Bone marrow (tissue), 2 donors: ENCODE measurements at places on chromosomes 12 and 14.

- no peak for DNase-seq
Measured at GRCh38 chr12:131720921-131721320, 10.0 kb downstream of the SFSWAP start.

DNA sequence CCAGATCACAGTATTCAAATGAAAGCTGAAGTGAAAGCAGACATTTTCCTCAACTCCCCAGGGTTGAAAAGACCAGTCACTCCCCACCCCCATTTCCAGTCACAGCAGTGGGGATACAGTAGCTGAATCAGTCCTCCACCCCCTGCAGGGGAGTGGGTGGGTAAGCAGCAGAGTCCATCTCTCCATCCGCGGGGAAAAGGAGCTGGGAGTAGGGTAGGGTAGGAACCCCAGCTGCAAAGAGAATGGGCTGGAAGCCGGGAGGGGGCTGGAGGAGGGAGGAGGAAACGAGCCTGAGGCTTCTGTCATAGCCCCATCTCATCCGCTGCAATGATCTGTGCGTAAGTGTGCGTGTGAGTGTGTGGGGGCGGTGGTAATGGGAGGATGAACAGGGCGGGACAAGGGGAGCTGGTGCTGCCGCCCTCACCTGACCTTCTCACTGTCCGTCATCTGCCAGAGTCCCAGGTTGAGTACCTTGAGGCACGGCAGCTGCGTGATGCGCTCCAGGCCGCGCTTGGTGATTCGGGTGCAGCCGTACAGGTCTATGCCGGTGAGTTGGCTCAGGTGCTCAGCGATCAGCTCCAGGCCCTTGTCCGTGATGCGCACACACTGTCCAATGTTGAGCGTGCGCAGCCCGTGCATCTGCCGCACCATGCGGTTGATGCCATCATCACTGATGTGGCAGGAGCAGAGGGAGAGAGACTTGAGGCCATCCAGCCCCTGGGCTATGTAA lies 1.8 kb downstream of the FBXL14 start:
- DNase-seq, result no peak

GRCh38 chr12:125685915-125686314 lies 620.7 kb downstream of the AACS start:
- DNase-seq, result no peak

- no peak for DNase-seq
Measured at GRCh38 chr14:87264796-87265195, 728.2 kb downstream of the GALC start.

- DNase-seq, result no peak
Measured at GRCh38 chr12:132724506-132725241, 14.0 kb downstream of the PGAM5 start.

- DNase-seq, result no peak
Measured at GRCh38 chr12:79085106-79085682, 220.6 kb downstream of the SYT1 start.

- no peak for DNase-seq
Measured at GRCh38 chr14:50726372-50727107, 58.4 kb upstream of the SAV1 start.

DNA sequence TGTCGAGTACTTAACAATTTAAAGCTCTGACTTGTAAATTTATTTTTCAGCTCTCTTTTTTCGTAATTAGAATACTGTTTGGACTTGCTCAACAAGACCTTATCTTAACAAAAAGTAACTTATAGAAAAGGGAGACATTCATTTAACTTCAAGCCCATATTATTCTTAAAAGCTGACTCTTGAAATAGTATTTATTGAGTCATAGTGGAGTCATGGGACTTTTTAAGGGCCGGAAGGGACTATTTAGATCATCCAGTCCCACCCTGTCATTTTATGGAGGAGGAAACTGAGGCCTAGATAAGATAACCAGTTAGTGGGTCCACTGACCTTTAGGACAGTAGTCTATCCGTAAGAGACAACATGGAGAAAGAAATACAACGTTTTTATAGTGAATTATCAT lies 1.5 kb downstream of the RAP1B start:
- no peak for DNase-seq

DNA sequence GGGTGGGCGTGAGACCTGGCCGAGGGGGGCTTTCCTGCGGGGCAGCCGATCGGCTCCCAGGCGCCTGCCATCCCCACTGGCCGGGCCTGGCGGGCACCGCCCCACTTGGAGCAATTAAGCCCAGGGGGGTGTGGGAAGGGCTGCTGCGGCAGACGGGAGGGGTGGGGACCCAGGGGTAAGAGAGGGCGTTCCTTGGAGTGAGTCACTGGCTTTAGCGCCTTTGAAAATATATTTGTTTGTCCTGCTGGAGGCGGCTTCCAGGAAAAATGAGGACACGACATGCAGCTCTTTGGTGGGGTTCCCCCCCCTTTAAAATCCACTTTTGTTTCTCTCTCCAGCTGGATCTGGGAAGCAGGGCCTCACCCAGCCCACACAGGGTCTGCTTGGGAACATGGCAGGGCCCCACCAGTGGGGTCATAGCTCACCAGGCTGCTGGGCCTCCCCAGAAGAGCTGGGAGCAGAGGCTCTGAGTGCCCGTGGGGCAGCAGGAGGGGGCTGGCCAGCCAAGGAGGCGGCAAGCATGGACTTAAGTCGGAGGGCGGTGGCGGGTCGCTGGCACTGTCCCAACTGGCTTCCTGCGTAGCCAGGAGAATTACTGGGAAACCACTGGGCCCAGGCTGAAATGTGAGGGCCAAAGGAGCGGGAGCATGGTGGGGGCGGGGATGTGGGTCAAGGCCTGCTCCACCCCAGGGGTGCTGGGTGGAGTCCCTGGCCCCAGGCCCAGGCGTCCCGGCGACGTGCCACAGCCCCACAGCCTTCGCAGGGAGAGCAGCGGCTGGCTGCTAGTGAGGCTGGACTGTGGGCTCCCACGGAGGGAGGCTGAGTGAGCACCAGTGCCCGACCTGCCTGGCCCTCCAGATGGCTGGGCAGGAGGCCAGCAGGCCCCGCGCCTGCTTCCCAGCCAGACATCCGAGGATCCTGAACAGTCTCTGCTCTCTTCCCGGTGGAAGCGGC lies 128.0 kb downstream of the RFLNA start:
- DNase-seq, result no peak

- DNase-seq, result no peak
Measured at GRCh38 chr12:75917083-75917482, 114.5 kb downstream of the PHLDA1 start.

DNA sequence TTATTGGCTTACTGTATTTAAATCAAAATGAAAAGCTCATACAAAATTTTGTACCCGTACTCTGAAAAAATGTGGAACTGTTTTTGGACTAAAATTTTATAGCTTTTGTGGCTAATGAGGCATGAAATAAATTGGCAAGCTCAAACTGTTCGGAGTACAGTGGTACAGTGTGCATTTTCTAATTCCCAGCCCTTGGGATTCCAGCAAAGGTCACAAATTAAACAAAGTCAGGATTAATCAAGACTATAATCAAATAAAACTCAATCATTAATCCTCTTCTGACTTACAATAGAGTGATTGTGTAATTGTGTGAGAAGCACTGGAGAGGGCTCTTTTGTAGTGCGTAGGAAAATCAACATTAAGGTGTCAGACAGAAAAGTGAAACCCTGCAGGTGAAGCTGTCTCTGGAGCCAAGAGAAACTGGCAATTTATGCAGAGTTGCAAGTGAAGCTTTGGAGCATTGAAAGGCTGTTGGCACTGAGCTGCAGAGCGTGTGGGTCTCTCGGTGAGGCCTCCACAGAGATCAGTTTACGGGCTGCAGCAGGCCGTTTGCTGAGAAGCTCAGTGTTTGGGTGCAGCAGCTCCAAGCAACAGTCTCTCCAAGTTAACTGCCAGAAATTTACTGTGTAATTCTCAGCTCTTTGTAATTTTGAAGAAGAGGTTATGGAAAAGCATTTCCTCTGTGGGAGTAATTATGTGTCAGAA lies 275.9 kb downstream of the FBXL14 start:
- DNase-seq, result no peak

GRCh38 chr12:6269986-6270385 lies 40.5 kb upstream of the PLEKHG6 start:
- no peak for DNase-seq

DNA sequence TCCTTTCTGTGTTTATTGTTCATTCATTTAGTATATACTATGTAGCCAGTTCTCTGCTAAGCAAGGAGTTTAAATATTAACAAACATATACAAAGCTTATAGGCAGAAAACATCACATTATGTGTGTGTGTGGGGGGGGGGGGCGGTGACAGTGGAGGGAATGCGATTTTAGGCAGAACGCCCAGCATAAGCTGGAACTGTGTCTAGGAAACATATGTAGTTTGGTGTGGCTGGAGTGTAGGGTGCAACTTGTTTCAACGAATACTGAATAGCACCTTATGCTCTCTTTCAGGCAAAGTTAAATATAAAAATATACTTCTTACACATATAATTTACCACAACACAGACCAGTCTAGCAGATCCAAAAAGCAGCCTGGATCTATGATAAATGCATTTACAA lies 980.6 kb downstream of the SLC6A15 start:
- DNase-seq, result no peak

DNA sequence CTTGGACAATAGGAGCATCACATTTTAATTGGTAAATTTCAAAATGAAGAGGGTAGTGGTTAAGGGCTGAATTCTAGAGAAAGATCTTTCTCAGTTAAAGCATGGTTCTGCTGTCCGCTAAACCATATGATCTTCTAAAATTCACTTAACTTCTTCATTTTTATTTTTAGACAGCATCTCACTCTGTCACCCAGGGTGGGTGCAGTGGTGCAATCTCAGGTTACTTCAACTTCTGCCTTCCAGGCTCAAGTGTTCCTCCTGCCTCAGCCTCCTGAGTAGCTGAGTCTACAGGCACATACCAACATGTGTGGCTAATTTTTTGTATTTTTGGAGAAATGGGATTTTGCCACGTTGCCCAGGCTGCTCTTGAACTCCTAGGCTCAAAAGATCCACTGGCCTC lies 226.7 kb upstream of the ABCD2 start:
- DNase-seq, result no peak

DNA sequence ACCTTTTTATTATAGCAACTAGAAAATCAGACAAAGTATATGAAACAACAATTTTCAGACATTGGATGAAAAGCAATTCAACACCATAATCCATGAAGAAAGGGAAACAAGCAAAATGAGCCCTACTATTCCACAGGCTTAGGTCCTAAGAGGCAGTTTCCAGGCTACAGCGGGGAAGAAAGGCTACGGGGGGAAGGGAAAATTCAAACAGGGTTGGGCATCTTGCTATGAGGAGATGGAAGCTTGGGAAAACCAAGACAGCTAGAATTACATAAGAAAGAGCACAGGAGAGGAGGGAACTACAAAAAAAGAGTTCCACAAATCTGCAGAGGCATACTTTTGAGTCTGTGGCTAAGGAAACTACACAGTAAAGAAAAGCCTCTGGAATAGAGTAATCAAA lies 356.0 kb upstream of the CLEC14A start:
- DNase-seq, result no peak

- no peak for DNase-seq
Measured at GRCh38 chr12:49331380-49332222, 5.4 kb downstream of the C1QL4 start.

GRCh38 chr12:126936181-126936851 lies 1330.7 kb upstream of the TMEM132C start:
- no peak for DNase-seq

DNA sequence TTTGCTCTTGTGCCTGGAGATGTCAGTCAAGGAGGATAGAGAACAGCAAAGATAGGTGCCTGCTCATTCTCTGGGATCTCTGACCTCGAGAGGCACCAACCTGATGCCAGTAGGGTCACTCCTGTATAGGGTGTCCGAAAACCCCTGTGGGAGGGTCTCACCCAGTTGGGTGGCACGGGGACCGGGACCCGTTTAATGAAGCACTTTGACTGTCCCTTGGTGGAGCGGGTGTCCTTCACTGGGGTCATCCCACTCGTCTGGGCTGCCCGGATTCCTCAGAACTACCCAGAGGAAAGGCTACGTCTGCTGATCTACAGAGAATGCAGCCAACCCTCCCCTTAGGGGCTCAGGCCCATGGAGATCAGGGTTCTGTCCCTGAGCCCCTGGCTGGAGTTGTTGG lies 157.6 kb downstream of the CAPZA3 start:
- no peak for DNase-seq

DNA sequence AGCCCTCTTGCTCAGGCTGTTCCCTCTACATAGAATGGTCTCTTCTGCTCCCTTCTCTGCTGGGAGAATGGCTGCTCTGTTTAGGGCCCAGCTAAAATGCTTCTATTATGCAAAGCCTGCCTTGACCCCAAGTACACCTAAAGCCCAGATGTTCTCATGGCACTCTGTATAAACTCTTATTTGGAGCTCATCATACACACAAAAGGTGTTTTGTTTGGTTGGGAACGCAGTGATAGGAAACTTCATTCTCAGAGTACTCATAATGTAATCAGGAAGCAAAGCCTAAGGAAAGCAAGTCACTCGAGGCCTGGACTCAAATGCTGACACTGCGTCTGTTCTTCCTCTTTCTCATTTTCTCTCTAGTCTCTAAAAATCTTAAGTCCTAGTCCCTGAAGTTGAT lies 38.2 kb upstream of the SYCP3 start:
- DNase-seq, result no peak

DNA sequence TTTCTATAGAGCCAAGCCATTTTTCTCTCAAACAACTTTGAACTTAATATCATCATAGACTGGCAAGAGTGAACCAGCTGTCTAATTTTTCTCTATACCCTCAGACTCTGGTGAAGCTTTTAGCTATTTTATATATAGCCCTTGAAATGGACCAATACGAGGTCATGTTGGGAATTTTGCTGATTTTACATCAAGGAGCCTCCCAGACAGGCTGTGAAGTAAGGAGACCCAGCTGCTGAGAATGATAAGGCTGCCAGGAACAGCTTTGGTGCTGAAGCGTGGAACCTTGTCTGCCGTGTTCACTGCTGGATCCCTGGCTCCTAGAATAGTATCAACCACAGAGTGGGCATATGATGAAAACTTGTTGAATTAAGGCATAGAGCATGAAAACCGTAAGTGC lies 326.2 kb upstream of the NAV3 start:
- no peak for DNase-seq

DNA sequence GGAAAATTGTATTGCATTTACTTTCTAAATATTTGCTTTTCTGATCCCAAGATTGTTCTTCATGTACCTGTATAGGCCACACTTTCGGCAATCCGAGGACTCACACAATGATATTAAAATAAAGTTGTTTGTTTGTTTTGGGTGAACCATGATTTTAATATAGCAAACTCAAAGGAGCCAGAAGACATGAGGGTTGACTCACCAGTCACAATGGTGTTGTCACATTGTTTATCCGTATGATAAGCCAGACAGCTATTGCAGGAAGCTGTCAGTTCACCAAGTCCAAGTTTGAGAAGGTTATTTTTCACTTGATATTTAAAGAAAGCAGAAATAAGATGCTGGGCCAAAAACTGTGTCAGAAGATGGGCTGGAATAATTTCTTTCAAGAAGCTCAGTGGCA lies 67.1 kb upstream of the CPM start:
- DNase-seq, result no peak

DNA sequence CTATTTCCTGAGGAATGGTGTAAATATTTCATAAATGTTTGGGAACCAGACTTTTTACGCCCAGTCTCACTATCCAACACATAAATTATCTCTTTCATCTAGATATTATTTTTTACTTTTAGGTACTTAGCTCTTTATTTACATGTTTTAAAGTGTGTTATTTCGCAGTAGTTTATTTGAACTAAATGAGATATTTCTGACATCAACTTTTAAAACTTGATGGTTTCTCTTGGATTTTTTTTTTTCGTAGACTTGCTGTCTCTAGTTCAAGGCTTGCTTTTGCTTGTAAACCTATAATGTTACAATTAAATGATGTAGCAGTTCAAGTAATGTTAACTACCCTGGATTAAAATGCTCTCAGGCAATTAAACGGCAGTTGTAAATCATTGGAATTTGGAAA lies 241.7 kb upstream of the PDE3A start:
- DNase-seq, result no peak

GRCh38 chr12:80778005-80778541 lies 61.4 kb downstream of the MYF5 start:
- DNase-seq, result no peak

GRCh38 chr12:103640410-103640809 lies 53.3 kb downstream of the STAB2 start:
- DNase-seq, result no peak
